HCEC 1CT (cell line): ENCODE measurements at places on chromosomes 7 and 10.
A peak's percentile ranks its signal among the peaks of the same experiment; 100 is the strongest.

DNA sequence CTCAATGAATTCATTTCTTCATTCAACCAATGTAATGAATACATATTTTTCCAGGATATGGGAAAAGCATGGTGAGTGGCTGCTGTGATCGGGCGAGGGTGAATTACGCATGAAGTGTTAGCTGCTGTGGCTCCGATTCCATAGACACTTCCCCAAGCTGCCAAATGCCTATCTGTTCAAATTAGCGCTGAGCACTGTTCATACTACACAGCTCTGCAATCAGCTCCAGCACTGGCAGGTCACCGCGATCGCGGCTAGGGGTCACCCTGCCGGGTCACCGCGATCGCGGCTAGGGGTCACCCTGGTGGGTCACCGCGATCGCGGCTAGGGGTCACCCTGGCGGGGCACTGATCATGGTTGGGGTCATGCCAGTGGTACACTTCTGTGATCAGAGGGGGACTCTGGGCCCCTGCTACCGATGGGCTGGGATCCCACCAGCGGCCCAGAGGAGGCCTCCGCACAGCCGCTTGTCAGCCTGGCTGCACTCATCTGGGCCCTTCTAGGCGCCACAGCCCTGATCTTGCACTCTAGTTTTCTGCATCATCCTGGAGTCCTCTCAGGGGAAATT, 49.3 kb downstream of the JAKMIP3 start:
- no peak for DNase-seq

- peak; percentile 64 for DNase-seq
Measured at GRCh38 chr10:76492026-76492425, 1060.6 kb downstream of the LRMDA start.

DNA sequence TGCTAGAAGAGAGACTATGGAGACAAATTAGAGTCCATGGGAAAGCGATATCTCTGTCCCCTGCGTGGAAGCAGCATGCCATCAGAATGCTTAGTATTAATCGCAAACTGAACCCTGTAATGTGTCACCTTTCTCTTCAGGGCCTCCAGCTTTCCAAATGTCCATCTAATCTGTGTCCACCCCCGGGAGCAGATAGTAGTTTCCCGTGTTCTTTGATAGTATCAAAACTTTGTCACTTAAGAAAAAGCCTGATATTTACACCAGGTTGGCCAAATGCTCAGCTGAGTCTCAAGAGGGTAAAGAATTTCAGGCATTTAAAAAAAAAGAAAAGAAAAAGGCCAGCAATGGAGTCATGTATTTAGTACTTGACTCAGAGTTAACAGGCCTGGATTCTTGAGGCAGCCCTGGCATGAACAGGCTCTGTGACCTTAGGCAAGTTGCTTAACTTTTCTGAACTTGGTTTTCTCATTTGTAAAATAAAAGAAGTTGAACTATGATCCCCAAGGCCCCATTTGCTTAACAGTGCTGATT, 10.4 kb upstream of the GSAP start:
- DNase-seq = peak; percentile 71

- DNase-seq = peak; percentile 17
Measured at GRCh38 chr7:146090023-146090645, 26.5 kb upstream of the CNTNAP2 start.

DNA sequence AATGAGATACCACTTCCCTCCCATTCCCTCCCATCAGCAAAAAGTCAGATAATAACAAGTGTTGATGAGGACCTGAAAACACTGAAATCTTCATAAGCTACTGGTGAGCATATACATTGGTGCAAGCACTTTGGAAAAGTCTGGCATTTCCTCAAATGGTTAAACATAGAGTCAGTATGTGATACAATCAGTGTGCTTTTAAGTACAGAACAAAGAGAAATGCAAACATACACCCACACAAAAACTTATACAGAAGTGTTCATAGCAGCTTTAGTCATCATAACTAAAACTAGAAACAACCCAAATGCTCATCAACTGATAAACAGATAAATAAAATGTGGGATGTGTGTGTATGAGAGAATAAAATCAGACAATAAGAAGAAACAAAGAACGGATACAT, 261.9 kb downstream of the ELMO1 start:
- no peak for DNase-seq

GRCh38 chr10:74227697-74228424, 76.8 kb downstream of the ADK start:
- peak; percentile 79 for DNase-seq

DNA sequence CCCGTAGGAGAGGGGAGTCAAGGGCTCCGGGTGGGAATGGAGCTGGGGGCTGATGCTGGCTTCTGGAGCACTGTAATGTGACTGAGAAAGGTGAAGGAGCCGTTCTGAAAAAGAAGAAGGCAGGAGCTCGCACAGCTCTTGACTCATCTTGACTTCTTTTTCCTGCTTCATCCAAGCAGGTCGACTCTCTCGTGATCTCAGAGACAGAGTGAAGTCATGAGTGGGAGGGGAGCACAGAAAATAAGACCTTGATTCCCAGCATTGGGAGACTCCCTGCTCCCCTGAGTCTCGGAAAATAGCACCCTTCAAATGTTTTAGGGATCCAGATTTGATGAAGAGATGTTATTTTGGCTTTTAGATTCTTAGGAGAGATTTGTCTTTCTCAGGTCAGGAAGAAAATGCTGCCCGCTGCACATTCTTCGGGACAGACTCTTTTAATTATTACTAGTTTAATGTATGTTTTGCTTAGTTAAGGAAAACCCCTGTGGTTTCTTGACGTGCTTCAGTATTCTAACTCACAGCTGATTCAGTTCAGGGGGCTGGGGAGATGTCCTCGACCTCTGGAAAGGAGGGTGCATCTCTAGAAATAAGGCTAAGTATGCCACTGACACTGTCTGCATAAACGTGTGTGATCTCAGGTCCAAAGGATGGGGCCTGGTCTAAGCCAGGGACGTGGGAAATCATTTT, 34.1 kb downstream of the EGFR start:
- DNase-seq = peak; percentile 30

- no peak for DNase-seq
Measured at GRCh38 chr10:67224553-67224952, 298.7 kb downstream of the LRRTM3 start.

DNA sequence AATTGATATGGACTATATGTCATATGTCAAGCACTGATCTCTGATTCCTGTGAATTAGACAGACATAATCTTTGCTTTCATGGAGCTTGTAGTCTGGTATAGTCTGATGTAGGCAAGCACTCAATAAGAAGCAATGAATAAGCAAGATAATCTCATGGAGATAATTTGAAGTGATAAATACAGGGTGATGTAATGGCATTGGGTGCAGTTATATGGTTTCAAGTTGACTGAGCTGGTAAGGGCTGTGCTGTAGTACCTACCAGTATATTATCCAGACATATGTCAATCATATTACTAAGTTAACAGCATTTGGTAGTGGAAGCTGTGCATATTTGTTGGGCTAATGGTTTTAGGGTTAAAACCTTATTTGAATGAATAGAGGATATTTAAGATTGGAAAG, 117.5 kb upstream of the PRPS1L1 start:
- no peak for DNase-seq

- no peak for DNase-seq
Measured at GRCh38 chr10:32360241-32360640, 13.3 kb upstream of the EPC1 start.

DNA sequence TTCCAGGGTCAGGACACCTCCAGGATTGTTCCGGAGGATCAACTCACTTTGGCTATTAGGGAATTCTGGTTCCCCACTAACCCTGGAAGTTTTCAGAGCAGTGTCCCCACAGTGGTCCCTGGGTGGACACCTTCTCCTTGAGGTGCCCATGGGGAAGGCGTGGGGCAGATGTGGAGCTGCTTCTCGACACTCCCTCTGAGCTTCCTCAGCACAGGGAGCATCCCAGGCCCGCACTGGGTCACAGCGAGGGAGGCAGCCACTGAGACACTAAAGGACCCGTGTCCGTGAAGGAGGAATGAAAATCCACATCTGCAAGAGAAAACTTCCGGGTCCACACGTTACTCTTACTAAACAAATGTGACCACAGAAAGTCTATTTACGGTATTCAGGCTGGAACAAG, 48.2 kb upstream of the MNX1 start:
- no peak for DNase-seq

DNA sequence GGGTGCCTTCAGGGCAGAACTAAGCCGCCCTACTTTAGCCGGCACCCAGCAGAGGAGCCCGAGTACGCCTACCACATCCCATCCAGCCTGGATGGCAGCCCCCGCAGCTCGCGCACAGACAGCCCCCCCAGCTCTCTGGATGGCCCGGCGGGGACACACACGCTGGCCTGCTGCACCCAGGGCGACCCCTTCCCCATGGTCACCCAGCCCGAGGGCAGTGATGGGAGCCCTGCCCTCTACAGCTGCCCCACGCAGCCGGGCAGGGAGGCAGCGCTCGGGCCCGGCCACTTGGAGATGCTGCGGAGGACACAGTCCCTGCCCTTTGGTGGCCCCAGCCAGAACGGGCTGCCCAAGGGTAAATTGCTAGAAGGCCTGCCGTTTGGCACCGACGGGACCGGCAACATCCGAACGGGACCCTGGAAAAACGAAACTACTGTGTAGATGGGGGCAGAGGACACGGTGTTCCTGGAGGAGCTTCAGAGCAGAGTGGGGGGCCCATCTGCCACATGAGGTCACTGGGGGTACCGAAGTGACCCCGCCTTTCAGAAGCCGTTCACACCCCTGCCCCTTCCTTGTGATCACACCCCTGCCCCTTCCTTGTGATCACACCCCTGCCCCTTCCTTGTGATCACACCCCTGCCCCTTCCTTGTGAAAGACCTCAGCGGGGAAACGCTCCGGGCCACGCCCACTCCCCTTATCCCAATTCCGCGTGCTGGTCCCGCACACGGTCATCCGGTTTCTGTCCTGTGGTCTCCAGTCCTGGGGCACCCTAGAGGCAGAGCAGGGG, 30.8 kb upstream of the KNDC1 start:
- DNase-seq = no peak

DNA sequence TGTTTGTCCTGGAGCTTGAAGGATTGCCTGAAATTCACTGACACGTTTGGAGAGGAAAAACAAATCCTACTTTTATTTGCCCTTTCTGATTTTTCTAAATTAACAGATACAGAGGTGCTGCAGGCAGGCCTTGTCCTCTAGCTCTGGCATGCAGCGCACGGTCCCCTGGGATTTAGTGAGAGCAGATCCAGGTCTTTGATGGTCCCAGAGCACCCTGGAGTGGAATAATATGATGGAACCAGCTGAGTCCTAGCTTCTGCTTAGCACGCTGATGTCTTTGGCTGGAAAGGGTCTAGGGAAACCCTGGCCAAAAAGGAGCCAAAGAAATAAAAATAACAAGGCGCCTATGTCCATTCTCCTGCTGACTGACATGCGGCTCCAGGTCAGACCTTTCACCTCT, 40.5 kb downstream of the C10orf120 start:
- no peak for DNase-seq

GRCh38 chr7:110522061-110522760, 568.7 kb upstream of the LRRN3 start:
- no peak for DNase-seq

DNA sequence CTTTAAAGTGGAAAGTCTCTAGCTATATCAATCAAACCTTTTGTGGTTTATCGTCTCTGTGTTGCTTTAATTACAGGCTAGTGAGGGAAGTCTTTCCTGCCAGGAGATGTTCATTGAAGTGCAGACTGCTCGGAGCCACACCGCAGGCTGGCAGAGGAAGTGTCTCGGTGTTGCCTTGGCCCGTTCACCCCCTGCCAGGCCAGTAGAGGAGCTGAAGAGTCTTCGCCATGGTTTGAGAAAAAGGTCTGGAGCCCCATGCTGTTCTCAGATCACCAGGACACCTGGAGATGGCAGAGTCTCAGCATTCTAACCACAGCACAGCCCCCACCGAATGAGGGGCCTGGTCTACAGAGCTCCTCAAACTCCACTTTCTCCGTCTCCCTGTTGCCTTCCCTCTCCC, 275.9 kb upstream of the PLPP4 start:
- DNase-seq = no peak

DNA sequence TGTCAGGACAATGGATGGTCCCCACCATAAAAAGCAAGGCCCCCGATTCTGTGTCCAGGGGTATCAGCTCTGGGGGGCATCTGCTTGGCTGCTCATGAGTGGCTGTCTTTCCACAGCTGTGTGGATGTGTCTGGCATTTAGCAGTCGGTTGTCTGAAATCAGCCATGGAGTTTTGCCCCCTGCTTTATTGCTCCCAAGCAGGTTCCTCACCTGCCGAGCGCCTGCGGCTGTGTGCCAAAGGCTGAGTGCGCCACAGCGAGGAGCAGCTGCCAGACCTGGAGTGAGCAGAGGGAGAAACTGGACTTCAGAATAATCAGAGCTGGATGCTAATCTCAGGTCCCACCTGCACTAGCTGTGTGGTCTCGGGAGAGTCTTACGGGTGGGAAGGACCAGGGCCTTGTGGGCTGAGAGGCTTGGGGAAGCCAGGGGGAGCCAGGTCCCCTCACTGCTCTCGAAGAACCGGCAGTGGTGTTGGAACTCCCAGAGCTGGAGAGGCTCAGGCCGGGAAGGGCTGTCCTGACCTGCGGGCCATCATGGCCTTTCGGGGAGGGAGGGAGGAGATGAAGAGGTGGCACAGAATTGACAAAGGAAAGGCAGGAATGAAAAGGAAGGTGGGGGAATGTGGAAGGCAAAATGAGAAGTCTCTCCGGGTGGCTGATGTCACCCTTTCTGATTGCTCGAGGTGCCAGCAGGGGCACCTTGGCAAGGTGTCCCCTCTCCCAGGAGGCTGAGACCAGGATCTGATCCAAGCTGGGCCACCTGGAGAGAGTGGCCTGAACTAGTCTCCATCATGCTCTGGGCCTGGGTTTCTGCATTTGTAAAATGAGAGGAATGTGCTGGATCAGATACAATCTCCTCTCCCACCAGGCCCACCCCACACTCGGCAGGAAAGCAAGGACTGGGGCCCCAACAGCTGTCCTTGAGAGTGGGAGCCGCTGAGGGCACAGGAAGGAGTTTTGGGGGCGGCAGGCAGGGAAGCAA, 30.2 kb upstream of the LEP start:
- DNase-seq = no peak
